ENCODE measurements at places on chromosomes 7 and 10.
A peak's percentile ranks its signal among the peaks of the same experiment; 100 is the strongest.

DNA sequence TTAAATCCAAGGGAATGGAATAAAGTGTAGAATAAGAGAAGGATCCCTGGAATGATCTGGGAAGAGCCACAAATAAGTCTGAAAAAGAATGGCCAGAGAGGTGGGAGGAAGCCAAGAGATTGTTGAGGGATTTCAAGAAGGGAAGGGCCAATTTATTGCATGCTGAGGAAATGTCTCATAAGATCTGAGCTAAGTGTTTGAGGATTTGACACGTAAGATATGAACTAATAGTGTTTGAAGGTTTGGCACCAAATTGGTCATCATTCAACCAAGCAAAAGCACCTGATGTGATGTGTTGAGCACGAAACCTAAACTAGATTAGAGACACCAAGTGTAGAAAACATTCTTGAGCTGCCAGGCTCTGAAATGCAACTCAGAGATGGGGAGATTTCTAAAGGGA, 97.9 kb downstream of the TSPAN12 start:
- no peak for DNase-seq

- DNase-seq, result no peak
Measured at GRCh38 chr10:6148908-6149307, 53.8 kb upstream of the PFKFB3 start.

- DNase-seq, result no peak
Measured at GRCh38 chr10:91120348-91120747, 100.1 kb upstream of the PCGF5 start.

GRCh38 chr10:88901984-88902789, 22.1 kb downstream of the STAMBPL1 start:
- DNase-seq, result no peak

DNA sequence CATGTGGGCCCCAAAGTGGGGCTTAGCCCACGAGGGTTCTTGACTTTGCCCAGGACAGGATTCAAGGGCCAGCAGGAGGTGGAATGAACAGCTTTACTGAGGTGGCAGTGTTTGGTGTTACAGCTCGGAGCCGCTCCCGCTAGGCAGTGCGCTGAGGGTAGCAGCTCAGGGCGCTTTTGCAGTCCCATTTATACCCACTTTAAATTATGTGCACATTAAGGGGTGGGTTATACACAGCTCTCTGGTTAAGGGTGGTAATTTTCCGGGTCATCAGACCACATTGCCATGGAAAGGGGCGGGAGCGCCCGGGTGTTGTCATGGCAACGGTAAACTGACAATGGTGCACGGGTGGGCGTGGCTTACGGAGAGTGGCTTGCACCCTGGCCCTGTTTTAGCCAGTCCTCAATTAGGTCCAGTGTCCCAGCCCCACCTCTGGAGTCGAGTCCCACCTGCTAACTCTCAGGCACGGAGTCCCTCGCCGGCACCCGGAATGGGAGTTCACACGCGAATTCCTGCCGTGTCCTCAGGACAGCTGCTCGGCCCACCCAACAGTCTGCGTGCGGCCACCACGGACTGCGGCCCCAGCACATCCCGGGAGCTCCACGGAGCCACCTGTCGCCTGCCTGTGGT, 58.2 kb upstream of the PDGFA start:
- DNase-seq, result no peak

GRCh38 chr10:16646181-16647059, 124.7 kb upstream of the C1QL3 start:
- DNase-seq, result no peak

DNA sequence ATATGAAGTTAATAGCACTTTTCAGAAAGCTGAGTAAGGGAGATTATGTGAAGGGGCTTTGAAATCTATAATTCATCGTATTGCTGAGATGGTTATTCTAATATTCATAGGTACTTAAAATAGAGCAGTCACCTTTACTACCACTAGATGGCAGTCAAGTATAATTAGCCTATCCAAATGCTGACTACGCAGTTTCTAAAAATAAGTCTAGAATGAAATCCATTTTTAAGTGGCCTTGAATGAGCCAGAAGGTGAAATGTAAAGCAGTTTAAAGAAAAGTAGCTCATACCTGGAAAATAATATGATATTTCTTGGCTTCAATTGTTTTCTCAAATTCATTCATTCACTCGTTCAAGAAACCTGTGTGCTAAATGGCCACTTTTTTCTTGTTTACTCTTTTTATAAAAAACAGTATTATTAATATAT, 1277.1 kb downstream of the GATA3 start:
- DNase-seq, result no peak

DNA sequence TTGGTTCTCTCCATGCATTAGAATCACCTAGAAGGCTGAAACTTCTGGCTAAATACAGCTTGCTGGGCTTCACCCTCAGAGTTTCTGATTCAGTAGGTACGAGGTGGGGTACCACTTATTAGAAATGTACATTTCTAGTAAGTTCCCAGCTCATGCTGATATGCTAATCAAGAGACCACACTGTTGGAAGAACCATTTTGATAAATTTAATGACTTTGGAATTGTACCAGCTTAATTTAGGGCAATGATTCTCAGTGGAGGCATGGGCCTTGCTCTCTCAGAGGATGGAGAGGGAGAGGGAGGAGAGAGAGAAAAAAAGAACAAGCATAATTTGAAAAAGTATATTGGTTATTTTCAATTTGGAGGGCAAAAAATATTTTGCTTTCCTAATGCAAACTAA, 20.3 kb downstream of the CPN1 start:
- DNase-seq, result no peak

GRCh38 chr10:100024748-100025147, 15.0 kb upstream of the DNMBP start:
- no peak for DNase-seq

DNA sequence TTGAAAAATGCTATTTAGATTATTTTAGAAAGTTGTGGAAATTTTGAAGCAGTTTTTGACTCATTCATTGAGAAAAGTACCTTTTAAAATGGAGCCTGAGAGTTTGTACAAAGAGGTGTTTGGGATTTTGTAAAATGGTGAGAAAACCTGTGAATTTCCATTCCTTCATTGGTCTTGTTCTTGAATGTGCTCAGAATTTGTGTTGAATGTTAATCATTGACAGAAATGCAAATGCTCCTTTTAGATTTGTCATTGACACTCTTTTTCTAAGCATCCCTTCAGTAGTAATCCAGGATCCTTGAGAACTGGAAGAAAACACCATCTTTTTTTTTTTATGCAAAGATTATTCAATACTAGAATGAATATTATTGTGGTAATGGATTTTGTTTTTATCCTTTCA, 74.8 kb downstream of the LCOR start:
- no peak for DNase-seq

DNA sequence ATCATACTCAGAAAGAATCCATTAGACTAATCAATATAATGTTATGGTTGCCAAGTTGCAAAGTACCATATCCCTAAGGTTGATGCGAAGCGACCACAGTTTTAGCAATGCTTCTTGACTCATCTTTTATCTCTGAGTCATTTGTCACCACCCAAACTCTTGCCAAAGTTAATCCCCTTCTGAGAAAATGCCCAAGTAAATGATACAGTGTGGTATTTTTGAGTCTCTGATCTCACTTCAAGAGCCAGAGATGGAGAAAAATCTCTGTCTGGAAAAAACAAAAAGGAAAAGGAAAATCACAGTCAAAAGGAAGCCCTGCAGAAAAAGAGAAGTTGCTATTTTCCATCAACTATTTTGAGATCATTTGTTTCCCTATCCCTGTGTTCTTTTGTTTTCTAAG, 26.7 kb upstream of the OTUD1 start:
- no peak for DNase-seq

- no peak for DNase-seq
Measured at GRCh38 chr10:23088609-23089008, 6.8 kb upstream of the MSRB2 start.

GRCh38 chr10:132396494-132397035, 435 bp upstream of the PWWP2B start:
- DNase-seq, result peak; percentile 80

DNA sequence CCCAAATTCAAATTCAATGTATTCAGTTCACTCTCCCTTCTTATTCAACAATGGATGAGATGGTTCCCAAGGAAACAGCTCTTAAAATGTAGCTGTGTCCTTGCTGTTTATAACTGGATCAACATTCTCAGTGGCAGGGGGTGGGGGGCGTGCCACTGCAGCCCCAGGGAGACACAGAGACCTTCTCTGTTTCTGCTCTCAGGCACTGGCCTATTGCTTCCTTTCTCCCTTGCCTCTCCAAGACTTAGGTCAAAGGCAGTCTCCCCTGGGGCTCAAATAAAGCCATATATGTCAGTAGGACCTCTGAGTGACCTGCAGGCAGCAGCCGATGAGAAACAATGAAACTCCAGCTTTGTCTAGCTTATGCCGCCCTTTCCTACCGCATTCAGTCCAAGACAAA, 20.7 kb downstream of the VSTM4 start:
- no peak for DNase-seq

- DNase-seq, result no peak
Measured at GRCh38 chr7:111729483-111729882, 167.2 kb upstream of the IMMP2L start.

- no peak for DNase-seq
Measured at GRCh38 chr10:18980089-18980629, 68.4 kb upstream of the MALRD1 start.

- DNase-seq, result no peak
Measured at GRCh38 chr7:17075601-17076255, 193.9 kb upstream of the AGR3 start.

DNA sequence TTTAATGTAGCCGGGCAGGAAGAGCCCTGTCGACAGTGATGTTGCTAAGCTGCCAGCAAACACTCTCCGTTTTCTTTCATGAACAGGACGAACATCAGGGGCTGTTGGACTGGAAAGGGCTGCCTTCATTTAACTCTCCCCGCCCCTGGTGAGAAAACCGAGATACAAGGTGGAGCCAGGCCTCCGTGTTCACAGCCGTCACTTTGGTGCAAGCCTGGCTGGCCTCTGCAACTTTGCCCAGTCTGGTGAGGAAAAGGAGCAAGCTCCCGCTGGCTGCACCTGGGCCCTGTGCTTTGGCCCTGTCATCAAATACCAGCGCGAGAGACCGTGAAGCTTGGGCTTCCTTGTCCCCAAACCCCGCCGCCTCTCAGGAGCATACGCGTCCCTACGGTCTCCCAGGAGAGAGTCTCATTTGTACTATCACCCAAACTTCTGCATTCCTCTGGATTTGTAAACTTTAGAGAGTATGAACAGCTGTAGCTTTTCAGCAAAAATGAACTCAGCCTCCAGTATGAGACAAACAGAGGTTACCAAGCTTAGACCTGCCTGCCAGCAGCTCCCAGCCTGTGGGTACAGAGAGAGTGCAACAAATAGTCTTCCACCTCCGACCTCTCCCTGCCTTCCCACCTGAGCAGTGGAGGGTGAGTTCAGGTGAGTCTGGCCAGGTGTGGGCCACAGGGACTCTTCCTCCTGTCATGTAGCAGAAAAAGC, 445.3 kb upstream of the MGMT start:
- no peak for DNase-seq

DNA sequence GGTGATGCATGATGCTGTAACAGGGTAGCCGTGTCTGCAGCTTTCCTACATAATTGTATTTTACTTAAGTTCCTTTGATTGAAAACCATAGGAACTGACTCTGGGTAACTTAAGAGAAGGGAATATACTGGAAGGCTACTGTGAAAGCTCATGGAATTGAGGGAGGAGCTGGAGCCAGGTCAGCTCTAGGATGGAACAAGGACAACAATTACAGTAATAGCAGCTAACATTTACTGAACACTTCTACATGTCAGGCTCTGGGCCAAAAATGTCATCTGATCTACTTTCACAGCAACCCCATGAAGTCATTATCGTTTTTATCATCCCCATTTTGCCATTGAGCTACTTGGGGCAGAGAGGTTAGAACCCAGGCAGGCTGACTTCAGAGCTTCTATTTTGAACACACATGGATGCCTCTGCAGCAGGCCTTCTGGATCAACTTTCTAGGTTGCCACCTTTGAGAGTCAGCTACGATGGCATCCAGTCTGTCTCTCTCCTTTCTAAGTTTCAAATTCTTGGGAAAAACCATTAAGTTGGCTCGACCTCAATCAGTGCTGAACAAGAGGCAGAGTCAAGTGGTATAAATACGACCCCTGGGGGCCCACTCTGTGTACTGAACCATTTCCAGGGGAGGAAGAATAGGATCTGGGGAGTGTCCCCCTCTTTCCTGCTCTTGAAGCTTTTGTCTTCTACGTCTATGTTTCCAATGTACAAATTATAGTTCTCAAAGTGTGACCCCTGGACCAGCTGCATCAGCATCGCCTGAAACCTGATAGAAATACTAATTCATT, 272.3 kb upstream of the PLPP4 start:
- no peak for DNase-seq

GRCh38 chr7:113796557-113796956, 122.3 kb downstream of the PPP1R3A start:
- DNase-seq, result no peak

DNA sequence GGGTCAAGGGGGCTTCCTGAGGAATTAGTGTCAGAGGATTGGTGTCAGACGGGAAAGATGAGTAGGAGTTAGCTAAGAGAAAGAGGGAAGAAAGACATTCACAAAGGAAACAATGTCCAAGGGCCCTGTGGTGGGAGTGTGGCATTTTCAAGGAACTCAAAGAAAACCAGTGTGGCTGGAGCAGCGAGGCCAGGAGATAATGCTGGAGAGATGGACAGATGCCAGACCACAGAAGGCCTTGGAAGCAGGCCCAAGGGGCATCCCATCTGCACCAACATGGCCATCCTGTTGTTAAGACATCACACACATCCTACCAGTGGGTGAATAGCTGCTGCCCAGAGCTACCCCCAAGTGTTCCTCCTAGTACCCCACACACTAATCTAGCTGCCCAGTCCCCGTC, 36.1 kb upstream of the CUL1 start:
- no peak for DNase-seq

- no peak for DNase-seq
Measured at GRCh38 chr10:11232222-11232961, 214.7 kb downstream of the CELF2 start.

- DNase-seq, result no peak
Measured at GRCh38 chr7:143015926-143016490, 10.9 kb downstream of the OR9A2 start.

DNA sequence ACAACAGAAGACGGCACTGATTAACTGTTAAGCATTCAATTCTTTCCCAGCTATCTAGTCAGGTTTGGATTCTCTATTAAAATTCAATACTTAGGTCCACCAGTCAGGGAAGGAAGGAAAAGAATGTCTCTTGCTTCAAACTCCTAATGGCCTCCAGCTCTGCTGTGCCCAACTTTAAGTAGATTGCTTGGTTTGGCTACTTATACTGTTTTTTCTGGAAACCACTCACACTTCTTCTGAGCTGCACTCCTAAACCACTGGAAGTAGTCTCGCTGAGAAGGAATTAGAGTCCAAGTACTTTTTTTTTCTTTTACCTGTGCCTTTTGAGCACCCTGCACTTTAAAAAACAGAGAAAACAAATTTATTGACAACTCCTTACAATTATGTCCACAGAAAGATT, 26.7 kb upstream of the COL1A2 start:
- no peak for DNase-seq

- no peak for DNase-seq
Measured at GRCh38 chr7:55733241-55734140, 129.1 kb downstream of the SEPTIN14 start.

Data from CD4-positive, alpha-beta T cell treated with Interleukin-1 beta for 1 hour (primary cell).